Psoas muscle (tissue), 8 donors: ENCODE measurements at places on chromosomes 16 and 17.

GRCh38 chr16:4940719-4941118 is 3.8 kb upstream of the PPL start:
- no peak overlapping the region for H3K27ac ChIP-seq
- H3K4me3 ChIP-seq, result no peak overlapping the region
- DNase-seq, result no peak
- H3K27me3 ChIP-seq, result peaks cover 26% of the 10 kb centered on the region

DNA sequence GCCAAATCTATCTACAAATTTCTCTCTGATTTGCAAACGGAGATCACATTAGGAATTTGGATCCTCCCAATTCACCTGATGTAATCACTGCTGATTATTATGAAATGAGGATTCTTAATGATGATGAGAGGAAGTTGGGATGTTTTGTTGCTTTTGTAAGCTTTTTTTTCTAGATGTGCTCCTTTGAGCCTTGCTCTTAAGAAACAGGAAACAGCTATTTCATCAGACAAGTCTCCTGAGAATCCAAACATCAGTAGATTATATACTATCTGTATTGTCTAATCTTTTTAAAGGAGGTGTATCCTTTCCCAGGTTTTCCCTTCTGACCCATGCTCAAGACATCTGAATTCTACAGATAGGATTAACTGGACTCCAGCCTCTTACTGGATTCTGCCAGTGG is 73.3 kb downstream of the KIF2B start:
- H3K4me3 ChIP-seq, result no peak overlapping the region
- no peaks in the 10 kb centered on the region for H3K27me3 ChIP-seq
- H3K4me1 ChIP-seq, result no peaks in the 10 kb centered on the region
- no peak overlapping the region for H3K27ac ChIP-seq
- H3K36me3 ChIP-seq, result no peaks in the 10 kb centered on the region

GRCh38 chr17:46274238-46274637 is 20.7 kb upstream of the LRRC37A start:
- H3K4me3 ChIP-seq, result no peak overlapping the region
- no peak for DNase-seq
- H3K36me3 ChIP-seq, result no peaks in the 10 kb centered on the region
- no peak overlapping the region for H3K27ac ChIP-seq
- H3K27me3 ChIP-seq, result no peaks in the 10 kb centered on the region

GRCh38 chr17:20281860-20282259 is 185.5 kb downstream of the LGALS9B start:
- no peak overlapping the region for H3K4me3 ChIP-seq
- no peaks in the 10 kb centered on the region for H3K4me1 ChIP-seq
- H3K27me3 ChIP-seq, result no peaks in the 10 kb centered on the region
- DNase-seq, result peak; percentile 35

- H3K4me3 ChIP-seq, result no peak overlapping the region
- no peaks in the 10 kb centered on the region for H3K4me1 ChIP-seq
- H3K27ac ChIP-seq, result no peak overlapping the region
- no peaks in the 10 kb centered on the region for H3K36me3 ChIP-seq
Measured at GRCh38 chr16:11507991-11508390, 78.7 kb downstream of the LITAF start.

GRCh38 chr17:49501496-49501895 is 6.4 kb downstream of the NGFR start:
- no peak overlapping the region for H3K27ac ChIP-seq
- no peaks in the 10 kb centered on the region for H3K36me3 ChIP-seq
- H3K27me3 ChIP-seq, result peaks cover 4% of the 10 kb centered on the region
- no peak overlapping the region for H3K4me3 ChIP-seq
- peak; percentile 47 for DNase-seq

- no peak for DNase-seq
- H3K27me3 ChIP-seq, result no peaks in the 10 kb centered on the region
- H3K36me3 ChIP-seq, result peaks cover 15% of the 10 kb centered on the region
Measured at GRCh38 chr17:59844884-59845594, 47.7 kb downstream of the TUBD1 start.

GRCh38 chr16:56211435-56211981 is 20.2 kb downstream of the GNAO1 start:
- no peak overlapping the region for H3K4me3 ChIP-seq
- no peaks in the 10 kb centered on the region for H3K36me3 ChIP-seq
- H3K27me3 ChIP-seq, result no peaks in the 10 kb centered on the region
- H3K4me1 ChIP-seq, result no peaks in the 10 kb centered on the region

DNA sequence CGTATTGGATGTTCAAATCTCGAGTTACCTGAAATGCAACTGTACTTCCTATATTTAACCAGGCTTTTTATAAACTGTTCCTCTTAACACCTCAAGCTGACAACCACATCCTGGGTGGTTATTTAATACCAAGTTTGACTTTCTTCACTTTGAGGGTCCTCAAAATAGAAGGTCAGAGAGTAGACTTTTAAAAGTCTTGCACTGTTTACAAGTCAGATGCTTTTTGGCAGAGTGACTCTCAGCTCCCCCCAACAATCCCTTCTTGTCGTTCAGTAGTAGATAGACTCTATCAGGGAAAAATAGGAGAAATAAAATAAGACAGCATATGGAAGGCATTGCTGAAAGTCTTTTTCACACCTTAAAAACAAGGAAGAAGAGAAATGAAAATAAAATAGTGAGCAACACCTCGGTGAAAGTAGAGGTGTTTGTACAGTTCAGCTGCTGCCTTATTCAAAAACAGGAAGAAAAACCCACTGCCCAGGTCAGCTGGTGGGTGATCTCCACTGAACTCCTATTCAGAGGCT is 650.4 kb downstream of the WWOX start:
- H3K27ac ChIP-seq, result peak overlapping the region; percentile 85
- peaks cover 17% of the 10 kb centered on the region for H3K4me1 ChIP-seq
- H3K36me3 ChIP-seq, result no peaks in the 10 kb centered on the region
- no peaks in the 10 kb centered on the region for H3K27me3 ChIP-seq

GRCh38 chr17:57273490-57273889 is 17.2 kb downstream of the MSI2 start:
- H3K4me3 ChIP-seq, result no peak overlapping the region
- peaks cover 25% of the 10 kb centered on the region for H3K4me1 ChIP-seq
- peaks cover 11% of the 10 kb centered on the region for H3K36me3 ChIP-seq
